ENCODE measurements at places on chromosomes 7 and 10.

DNA sequence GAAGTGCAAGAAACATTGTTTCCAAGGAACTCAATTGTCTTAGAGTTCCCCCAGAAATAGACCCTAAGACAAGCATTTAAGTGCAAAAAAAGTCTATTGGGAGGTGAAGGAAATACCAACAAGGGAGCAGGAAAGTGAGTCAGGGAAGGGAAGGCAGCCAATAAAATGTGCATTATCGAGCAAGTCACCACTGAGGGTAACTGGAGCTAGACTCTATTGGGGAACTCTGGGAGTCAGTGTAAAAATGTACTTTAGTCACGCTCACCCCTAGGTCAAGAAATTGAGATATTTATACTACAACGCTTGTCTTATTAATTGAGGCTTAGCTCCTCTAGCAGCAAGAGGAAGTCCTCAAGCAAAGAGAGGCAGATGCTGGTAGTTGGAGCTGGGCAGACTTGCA lies 137.7 kb downstream of the RTKN2 start:
- no peak for DNase-seq

DNA sequence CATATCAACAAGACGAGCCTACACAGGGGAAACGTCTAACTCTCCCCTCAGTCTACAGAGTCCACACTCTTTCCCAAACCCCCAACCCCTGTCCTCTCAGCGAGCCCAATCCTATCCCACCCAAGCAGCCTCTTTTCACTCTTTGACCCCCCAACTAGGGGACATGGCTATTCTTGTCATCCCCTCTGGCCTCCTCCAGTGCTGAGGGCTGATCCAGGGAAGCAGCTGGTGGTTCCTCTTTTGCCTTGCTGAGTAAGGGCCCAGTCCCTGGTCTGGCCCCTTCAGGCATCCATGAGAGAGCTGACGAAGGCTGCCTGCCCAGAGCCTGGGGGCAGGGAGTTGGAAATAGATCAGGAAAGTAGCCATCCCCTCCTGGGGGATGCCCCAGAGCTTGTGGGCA lies 6.4 kb downstream of the NOBOX start:
- DNase-seq = no peak

- no peak for DNase-seq
Observed at GRCh38 chr7:137519947-137520346, 176.4 kb upstream of the PTN start.

- DNase-seq = no peak
Observed at GRCh38 chr10:122208571-122209430, 62.3 kb upstream of the BTBD16 start.

DNA sequence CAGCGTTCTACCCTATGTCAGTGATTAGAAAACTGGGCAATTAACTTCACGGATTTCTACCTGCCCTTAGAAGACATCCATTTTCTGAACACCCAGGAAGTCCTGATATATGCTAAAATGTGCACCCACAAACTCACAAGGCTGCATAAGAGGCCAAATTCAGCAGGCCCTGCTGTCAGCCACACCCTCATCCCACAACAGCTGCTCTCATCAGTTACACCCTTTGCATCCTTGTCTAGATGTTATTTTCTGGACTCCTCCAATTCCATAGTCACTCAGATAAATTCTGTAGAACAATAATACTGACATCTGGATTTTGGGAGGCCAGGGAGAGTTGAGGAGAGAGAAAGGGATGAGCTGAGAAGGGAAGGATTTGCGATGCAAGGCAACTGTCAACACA lies 208.9 kb downstream of the TAX1BP1 start:
- no peak for DNase-seq

- DNase-seq = no peak
Observed at GRCh38 chr10:119360181-119360921, 153.0 kb downstream of the GRK5 start.

DNA sequence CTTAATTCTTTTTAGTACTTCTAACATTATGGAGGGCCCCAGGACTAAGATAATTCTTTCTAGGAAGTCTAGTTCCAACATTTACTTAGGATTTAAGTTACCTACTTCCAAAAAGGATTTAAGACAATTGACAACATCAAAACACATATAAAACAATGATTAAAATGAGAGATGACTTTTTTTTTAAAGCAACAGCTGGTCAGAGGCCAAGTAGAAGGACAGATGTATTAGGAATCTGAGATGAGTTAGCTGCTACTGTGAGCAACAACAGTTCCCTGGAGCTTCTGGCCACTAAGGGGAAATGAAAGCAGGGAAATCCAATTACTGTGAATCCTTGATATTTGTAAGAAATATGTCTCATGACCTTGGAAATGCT lies 222.3 kb downstream of the PHTF2 start:
- DNase-seq = no peak

- no peak for DNase-seq
Observed at GRCh38 chr7:91249506-91250233, 14.6 kb upstream of the FZD1 start.

DNA sequence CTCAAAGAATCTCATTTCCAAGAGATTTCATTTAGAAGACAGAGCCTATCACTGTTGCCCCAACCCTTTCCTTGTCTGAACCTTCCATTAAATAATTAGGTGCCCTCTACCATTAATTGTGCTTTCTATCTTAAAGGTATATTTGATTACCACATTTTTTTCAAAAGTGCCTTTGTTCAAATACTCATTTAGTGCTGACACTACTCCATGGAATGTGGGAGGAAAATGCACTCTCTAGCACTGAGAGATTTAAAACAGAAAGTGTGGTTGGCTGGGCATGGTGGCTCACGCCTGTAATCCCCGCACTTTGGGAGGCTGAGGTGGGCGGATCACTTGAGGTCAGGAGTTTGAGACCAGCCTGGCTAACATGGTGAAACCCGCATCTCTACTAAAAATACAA lies 119.8 kb downstream of the CACNA2D1 start:
- no peak for DNase-seq

GRCh38 chr7:123494193-123494796 lies 40.1 kb downstream of the IQUB start:
- DNase-seq = peak; percentile 47

DNA sequence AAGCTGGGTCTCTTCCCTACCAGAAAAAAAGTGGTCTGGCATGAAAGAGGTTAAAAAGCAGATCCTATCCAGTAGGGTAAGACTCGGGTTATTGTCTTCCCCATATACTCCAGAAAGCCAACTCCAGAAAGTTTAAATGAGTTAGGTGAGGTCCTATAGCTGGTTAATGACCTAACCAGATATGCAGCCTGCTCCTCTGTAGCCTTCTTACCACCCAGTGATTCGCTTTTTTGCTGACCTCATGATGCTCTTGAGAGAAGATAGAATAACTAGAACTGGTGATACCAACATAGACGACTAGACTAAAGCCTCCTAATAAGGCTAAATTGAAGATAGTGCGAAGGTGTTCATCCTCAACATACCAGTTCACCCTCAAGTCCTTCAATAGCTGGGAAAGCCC lies 675 bp upstream of the GIMAP1 start:
- DNase-seq = no peak

GRCh38 chr7:34311591-34311990 lies 346.4 kb upstream of the NPSR1 start:
- DNase-seq = no peak

DNA sequence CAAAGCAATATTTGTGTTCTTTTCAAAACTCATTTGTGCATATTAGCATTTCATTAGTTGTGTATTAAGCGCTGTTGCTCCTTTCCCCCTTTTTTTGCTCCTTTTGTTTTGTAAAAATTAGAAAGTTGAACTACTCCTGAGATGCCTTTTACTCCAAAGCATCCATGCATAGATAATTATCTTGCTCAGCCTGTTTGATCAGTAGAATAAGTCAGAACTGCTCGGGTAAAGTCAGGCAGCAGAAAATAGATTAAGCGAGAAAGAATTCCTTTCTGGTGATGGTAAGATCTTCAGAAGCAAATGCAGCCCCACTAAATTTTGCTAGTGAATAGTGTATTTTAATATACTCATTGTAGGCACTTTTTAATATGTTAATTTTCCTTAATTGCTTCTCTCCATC lies 227.1 kb downstream of the TEX36 start:
- DNase-seq = no peak

GRCh38 chr10:90879062-90879461 lies 7.3 kb downstream of the RPP30 start:
- no peak for DNase-seq

DNA sequence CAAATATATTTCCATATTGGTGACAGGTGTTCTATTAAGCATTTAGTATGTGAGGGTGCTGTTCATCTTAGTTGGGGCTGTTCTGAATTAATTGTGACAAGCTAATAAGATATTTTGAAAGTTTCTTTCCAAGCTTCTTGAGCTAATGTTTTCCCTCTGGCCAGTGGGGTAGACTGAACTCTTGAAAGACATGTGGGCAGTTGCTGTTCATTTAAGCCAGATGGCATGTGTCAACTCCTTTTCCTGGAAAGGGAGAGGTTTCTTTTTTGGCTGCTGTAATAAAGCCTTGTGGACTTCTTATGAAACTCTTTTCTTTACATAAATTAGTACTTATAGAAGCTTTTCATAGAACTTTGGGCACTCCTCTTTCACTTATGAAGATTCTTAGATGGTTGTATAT lies 21.7 kb downstream of the RAB18 start:
- DNase-seq = no peak

DNA sequence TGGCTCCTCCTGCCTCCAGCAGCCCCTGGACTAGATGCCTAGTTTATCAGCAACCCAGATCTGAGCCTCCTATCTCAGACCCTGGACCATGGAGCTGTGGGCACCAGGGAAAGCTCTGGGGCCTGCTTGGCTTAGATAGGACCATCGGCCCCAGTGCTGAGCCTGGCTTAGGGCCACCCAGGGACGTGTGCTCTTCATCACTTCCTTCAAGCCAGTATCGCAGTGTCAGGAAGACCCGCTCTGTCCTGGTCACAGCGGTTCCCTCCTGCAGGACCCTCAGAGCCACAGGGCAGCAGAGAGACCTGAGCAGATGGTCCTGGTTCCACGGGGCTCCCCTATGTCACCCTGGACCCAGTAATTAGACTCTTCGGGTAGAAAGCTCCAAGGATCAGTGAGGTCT lies 105.7 kb upstream of the FAM20C start:
- no peak for DNase-seq

DNA sequence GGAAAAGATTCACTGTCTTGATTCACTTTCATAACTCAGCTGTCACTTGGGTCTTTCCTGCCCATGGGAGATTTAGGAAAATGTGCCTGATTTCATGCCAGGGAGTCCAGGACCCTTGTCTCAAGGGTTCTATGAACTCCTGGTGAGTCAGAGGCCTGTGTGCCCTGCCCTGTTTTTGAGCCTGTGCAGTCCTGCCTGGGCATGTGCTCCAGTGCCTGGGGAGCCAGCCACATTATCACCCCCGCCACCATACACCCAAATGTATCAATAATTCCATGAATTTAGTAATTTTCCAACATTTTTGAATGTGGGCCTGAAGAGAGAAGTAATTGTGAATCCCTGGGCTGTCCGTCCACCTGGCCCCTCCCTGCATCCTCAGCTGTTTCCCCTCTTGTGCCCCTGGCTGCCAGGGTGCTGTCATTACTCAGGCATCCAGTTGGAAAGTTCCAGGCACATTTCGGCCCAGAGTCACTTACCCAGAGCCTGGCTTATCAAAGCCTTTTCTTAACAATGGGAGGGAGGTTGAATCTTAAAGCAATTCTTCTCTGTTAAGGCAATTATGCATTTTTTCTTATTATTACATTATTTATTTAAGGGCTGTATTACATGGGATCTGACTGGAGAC lies 287.8 kb upstream of the CDC14C start:
- DNase-seq = no peak

DNA sequence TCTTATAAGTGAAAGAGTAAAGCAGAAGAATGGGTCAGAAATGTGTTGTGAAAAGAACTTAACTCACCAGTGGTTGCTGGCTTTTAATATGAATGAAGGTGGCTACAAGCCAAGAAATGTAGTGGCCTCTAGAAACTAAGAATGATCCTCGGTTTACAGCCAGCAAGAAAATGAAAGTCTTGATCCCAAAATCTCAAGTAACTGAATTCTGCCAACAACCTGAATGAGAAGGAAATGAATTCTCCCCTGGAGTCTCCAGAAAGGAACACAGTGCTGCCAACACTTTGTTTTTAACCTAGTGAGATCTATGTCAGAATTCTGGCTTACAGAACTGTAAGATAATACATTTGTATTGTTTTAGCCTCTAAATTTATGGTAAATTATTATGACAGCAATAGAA lies 193.0 kb downstream of the FZD1 start:
- DNase-seq = no peak

DNA sequence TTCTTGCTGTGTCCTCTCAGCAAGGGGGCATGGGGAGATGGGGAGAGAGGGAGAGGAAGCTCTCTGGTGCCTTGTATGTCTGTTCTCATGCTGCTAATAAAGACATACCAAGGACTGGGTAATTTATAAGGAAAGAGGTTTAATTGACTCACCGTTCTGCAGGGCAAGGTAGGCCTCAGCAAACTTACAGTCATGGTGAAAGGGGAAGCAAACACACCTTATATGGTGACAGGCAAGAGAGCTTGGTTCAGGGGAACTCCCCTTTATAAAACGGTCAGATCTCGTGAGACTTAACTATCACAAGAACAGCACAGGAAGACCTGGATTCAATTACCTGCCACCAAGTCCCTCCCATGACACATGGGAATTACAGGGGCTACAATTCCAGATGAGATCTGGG lies 464.7 kb upstream of the CELF2 start:
- DNase-seq = no peak

DNA sequence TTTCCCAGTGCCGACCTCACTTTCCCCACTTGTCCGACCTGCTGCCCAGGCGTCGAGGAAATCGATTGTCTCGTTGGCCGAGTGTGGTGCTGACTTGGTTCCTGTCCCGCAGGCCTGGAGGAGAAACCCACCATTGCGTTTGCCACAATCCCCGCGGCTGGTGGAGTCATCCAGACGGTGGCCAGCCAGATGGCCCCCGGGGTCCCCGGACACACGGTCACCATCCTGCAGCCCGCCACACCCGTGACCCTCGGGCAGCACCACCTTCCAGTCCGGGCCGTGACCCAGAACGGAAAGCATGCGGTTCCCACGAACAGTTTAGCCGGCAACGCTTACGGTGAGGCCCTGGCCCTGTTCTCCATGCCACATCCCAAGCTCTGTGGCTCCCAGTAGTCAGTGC lies 14.5 kb upstream of the AP5Z1 start:
- no peak for DNase-seq

DNA sequence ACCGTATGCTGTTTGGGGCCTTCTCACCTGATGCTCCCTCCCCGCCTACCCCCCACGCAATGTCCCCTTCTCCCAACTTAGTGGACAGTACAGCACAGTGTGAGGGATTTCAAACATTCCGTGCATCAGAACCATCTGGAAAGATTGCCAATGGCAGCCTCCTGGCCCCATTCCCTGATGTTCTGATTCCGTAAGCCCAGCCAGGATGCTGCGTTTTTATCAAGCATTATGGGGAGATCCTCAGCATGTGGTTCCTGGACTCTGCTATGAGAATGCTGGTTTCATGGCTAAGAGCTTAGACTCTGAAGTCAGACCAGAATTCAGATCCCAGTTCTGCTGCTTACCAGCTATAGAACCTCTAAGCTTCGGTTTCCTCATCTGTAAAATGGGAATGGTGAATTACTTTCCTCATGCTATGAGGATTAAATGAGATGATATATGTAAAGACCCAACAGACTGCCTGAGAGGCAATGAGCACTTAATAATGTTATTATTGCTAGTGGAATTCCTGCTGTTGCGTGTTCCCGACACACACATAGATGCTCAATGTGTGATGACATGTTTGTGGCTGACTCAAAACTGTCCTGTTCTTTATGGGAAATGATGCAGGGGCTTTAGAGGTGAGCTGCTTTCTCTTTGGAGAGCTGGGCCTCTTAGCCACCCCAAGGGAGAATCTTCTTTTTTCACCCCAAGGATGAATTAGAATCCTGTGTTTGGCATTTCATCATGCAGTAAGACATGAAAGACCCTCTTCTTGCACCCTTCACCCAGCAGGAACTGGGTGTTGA lies 60.8 kb upstream of the SMNDC1 start:
- no peak for DNase-seq

GRCh38 chr10:122062831-122063674 lies 74.1 kb downstream of the TACC2 start:
- DNase-seq = no peak

Measured in activated CD4-positive, alpha-beta T cell treated with anti-CD3 and anti-CD28 coated beads, Interleukin-2, amount 10 ng/mL, durations not matched to agents 7 days and 5 days (primary cell).